ENCODE measurements at places on chromosomes 16 and 17.

DNA sequence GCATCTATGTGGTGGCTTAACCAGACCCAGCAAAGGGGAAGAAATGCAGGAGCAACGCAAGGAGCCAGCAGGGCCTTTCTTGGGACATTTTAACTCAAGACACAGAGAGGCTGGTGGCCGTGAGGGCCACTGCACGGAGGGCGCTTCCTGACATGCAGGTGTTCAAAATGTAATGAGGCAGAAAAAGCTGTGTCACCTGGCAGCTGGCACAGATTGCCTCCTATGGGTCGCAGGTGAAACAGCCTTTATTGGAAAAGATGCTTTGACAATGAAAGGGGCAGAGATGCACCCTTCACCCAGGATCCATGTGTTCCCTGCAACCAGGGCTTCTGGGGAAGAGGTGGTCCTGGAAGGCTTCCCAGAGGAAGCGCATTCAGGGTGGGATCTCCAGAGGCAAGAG, 219.3 kb downstream of the XYLT1 start:
- DNase-seq = no peak

DNA sequence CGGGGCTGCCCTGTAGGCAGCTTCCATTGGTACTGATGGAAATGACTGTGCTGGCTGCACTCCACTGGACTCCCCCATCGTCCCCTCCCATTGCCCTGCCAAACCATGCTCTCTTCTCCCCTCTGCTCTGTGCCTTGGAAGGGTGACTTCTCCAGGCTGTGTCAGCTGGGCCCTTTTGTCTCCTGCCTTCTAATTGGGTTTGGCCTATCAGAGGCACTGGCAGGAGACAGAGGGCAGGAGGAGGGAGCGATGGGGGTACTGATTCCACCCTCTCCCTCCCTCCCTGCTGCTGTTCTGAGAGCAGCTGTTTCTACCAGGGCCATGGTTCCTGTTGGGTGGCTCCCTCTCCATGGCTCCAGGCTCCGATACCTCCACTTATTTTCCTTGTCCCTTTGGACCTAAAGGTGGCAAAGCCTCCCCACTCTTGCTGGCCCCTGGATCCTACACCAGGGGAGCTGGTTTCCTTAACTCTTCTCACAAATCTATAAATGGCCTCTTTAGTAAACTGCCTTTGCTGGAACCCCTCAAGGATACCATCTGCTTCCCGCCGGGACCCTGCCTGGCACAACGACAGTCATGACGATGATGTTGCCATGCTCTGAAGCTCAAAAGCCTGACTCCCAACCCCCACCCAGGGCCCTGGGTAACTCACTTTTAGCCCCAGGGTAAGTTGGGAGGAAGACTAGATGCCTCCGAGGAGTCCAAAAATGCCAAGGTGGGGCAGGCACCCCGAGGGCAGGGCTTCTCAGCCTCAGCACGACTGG, 123.8 kb upstream of the RPL38 start:
- no peak for DNase-seq

- no peak for DNase-seq
Observed at GRCh38 chr16:85019659-85020245, 7.8 kb upstream of the KIAA0513 start.

DNA sequence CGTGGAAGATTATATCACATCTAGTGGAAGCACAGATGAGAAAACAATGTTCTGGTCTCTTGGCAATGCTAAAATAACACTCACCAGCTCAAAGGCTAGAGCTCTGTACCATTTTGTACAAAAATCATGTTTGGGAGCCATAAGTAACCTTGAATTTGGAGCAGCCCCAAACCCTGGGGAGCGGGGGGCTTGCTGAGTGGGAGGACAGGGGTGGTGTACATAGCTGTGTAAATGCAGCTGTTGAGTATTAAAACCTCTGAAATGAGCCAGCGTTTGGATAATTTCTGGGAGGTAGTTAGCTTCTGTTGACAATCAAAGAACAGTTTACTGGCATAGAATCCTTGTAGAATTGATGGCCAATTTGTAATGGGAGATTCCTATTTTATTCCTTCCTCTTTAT, 4.3 kb downstream of the MYH8 start:
- no peak for DNase-seq

DNA sequence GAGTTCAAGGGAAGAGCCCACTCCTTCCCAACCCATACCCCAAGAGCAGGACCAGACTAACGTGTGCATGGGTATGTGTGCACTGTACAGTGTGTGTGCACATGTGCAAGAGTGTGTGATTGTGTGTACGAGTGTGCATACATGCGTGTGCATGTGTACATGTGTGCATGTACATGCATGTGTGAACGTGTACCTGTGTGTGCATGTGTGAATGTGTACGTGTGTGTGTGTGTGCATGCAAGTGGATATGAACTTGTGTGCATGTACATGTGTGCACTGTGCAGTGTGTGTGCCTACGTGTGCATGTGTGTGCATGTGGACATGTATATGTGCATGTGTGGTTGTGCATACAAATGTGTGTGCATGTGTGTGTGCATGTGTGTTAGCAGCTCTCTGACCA, 223.1 kb downstream of the RBFOX3 start:
- no peak for DNase-seq

- DNase-seq = no peak
Observed at GRCh38 chr16:11051879-11052808, 107.8 kb downstream of the CLEC16A start.

DNA sequence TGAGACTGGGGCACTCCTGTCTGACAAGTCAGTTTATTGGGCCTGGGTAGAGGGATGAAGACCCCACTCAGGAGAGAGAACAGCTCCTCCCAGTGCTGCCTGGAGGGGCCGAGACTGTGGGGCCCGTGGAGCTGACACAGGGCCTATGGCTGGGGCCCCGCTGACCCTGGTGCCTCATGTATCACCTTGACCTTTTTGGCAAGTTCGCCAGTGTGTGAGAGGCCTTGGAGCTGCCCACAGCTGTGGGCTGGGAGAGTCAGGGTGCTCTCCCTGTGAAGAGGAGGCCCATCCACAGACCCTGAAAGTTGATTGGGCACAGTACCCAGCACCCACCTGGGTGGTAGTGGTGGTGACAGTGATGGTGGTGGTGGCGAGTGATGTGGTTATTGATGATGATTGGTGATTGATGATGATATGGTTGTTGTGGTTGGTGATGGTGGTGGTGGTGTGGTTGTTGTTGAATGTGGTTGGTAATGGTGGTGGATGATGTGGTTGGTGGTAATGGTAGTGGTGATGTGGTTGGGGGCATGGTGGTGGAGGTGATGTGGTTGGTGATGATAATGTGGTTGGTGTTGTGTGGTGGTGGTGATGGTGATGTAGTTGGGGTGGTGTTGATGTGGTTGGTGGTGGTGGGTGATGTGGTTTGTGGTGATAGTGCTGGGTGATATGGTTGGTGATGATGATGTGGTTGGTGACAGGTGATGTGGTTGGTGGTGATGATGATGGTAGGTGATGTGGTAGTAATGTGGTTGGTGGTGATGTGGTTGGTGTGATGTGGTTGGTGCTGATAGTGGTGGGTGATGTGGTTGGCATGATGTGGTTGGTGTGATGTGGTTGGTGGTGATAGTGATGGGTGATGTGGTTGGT, 29.1 kb downstream of the BAHCC1 start:
- DNase-seq = no peak

DNA sequence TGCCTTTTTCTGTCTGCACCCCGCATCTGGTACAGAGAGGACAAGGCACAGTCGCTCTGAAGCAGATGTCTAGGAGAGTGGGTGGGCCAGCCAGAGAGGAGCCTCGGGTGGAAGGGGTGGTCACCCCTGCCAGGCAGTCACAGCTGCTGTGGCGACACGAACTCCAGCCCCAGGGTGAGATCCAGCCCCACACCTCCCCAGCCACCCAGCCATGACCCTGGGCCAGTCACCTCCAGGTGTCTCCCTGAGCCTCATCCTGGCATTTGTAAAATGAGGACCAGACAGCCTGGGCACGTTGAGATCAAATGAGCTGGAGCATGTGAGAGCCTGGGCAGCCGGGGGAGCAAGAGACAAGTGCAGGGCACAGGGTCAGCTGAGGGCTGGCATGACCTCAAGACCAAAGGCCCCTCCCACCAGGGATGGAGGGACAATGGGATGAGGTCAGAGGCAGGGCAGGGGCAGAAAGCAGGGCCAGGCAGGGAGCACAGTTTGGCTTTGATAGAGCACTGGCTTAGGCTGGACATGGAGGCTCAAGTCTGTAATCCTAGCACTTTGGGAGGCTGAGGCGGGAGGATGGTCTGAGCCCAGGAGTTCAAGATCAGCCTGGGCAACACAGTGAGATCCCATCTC, 7.7 kb downstream of the ADAM11 start:
- no peak for DNase-seq

DNA sequence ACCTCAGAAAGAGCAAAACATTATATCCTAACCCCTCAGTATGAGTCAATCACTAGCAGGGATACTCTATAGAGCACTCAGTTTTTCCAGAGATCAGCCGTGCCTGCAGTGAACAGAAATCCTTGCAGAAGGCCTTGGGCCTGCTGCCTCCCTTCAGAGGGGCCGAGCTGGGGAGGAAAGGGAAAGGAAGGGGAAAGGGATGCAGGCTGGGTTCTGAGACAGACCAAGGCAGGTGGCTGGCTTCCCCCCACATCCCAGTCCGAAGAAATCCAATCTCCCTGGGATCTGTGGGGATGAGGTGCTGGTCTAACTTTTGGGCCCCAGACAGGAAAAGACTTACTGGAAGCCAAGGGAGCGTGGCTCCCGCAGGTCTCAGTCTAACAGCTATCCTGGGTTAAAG, 25.3 kb downstream of the SRL start:
- DNase-seq = no peak

GRCh38 chr17:76480632-76481031, 13.2 kb downstream of the AANAT start:
- DNase-seq = no peak

- DNase-seq = no peak
Observed at GRCh38 chr16:1439058-1439698, 5.2 kb downstream of the CCDC154 start.

DNA sequence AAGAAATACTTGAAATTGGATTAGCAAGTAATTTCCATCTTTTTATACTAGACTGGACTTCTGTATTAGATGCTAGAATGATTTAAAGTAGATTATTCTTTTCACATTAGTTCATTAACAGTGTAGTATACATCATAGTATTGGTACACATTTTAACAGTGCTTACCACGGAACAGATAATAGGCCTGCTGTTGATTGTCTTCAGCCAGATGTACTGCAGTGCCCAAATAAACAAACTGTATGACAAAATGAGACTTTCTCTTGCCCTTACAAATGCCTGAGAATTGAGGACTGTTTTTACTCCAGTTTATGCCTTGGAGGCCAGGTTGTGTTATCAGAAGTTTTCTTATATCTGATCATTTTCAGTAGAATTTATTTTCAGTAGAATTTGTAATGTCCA, 631 bp downstream of the EVI2A start:
- DNase-seq = no peak

- DNase-seq = no peak
Observed at GRCh38 chr16:56726926-56727325, 3.0 kb upstream of the NUP93 start.

- DNase-seq = no peak
Observed at GRCh38 chr16:78811247-78811646, 711.8 kb downstream of the WWOX start.

- peak; percentile 39 for DNase-seq
Observed at GRCh38 chr17:22270381-22270780, 578.1 kb downstream of the KCNJ18 start.

- no peak for DNase-seq
Observed at GRCh38 chr17:36085765-36086164, 4.2 kb downstream of the CCL3 start.

DNA sequence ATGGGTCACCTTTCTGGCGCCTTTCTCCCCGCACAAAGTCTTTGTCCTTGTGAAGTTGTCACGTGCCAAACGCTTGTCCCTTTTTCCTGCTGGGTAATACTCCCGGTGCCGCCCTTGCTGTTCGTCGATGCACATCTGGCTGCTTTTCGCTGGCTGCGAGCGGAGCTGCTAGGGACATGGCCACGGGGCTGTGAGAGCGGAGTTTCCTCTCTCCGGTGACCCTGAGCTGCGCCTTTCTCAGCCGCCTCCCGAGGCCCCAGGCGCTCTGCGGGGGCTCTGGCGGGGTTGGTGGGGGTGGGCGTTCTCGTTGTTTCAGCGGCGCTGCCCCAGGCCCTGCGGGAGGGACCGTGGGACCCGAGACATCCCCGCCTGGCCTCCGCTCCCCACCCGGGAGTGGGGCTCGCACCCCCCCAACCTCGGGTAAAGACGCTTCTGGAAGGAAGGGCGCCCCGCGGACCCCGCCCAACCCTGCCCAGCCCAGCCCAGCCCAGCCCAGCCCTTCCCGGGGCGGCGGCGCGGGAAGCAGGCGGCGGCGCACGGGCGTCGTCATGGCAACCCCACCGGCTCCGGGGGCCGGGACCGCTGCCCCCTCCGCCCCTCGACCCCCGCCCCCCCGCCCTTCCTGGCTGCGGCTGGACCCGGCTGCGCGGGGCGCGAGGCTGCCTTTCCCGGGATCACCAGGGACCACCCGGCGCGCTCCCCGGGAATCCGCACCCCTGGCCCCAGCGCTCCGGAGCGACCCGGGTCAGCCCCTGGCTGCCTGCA, 12.3 kb downstream of the CHMP6 start:
- DNase-seq = peak; percentile 67

DNA sequence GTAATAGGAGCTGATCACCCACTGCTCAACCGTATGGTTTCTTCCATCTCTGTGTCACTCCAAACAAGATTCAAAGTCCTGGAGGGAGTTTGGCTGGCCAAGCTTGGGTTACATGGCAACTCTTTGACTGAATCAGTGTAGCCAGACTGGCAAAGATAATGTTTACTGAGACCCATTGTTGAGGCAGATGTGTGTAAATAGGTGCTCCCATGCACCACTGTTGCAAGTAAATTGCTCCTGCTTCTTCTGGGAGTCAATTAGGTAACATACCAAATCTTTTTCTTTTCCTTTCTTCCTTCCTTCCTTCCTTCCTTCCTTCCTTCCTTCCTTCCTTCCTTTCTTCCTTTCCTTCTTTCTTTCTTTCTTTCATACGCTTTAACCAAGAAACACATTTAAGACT, 86.3 kb upstream of the DHX40 start:
- no peak for DNase-seq

GRCh38 chr17:44598932-44599297, 41.6 kb downstream of the FZD2 start:
- DNase-seq = no peak

DNA sequence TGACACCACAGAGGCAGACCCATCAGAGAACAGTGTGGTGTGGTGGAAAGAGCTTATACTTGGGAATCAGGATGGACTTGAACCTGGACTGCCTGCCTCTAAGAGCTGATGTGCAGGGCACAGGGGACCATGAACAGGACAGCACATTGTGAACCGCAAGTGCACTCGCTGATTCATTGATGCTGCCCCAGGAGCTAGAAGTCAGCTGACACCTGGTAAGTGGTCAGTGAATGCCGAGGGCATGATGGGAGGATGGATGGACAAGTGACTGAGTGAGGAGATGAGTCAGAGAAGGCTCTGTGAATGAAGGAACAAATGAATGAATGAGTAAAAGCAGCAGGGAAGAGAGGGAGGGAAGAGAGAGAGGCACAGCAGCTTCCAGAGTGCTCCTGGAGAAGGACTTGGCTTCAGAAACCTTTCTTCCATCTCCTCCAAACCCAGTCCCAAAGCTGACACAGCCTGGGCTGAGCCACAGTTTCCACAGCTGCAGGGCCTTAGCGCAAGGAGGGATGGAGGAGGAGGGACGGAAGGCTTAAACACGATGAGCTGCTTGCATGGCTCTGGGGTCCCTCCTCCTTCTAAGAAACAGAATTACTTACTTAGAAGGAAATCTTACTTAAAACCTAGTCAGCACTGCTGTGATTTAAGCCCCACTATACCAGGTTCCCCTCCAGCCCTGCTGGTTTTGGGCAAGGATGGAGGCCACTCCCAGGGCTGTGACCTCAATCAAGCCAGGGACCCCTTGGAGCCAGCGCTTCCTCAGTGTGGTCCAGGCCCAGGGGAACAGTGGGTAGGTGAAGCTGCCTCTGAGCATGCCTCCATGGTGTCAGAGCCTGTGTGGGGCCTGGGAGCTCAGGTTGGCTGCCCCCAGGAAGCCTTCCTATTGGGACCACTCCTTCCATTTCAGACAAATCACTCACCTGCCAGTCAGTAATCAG, 184.6 kb downstream of the TMEM132E start:
- DNase-seq = peak; percentile 69

All from islet precursor cell (in vitro differentiated cells).